Hematopoietic multipotent progenitor cell treated with erythropoietin and hydrocortisone succinate and interleukin-3 and kit ligand, for 8 days (in vitro differentiated cells): ENCODE measurements at places on chromosomes 5 and 9.

DNA sequence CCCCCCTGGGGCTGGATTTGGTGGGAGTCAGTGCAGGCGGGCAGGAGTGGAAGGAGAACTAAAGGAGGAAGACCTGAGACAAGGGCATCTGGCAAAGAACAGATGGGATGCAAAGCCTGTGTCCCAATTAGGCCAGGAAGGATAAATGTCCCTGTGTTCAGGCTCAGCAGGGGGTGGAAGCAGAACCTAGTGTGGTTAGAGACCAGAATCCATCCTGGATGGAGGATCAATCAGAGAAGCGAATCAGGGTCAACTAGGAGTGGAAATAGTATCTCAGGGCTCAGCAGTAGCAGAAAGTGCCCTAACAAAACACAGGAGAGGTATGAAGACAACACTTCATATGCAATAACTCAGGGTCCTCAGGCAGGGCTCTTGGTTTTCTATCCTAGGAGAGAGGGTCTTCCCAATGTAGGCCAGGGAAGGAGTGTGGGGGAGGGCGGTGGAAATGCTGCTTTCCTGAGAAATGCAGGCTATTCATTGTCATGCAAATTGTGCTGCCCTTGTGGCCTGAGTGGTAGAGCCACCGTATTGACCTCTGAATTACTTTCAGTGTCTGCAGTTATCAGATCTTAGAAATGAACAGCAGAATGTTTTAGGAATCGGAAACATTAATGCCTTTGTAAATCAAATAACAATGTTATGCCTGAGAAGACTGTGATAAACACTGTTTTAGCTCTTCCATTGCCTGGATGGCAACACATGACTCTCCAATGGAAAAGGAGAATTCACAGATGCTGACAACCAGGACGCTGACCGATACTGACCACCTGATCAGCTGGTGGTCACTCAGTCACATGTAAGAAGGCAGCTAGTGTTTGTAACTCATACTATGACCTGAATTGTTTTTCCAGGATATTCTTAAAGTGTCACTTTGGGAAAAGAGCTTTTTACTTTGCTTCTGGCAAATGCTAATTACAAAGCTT lies 323.6 kb downstream of the SEMA5A start:
- DNase-seq, result no peak

DNA sequence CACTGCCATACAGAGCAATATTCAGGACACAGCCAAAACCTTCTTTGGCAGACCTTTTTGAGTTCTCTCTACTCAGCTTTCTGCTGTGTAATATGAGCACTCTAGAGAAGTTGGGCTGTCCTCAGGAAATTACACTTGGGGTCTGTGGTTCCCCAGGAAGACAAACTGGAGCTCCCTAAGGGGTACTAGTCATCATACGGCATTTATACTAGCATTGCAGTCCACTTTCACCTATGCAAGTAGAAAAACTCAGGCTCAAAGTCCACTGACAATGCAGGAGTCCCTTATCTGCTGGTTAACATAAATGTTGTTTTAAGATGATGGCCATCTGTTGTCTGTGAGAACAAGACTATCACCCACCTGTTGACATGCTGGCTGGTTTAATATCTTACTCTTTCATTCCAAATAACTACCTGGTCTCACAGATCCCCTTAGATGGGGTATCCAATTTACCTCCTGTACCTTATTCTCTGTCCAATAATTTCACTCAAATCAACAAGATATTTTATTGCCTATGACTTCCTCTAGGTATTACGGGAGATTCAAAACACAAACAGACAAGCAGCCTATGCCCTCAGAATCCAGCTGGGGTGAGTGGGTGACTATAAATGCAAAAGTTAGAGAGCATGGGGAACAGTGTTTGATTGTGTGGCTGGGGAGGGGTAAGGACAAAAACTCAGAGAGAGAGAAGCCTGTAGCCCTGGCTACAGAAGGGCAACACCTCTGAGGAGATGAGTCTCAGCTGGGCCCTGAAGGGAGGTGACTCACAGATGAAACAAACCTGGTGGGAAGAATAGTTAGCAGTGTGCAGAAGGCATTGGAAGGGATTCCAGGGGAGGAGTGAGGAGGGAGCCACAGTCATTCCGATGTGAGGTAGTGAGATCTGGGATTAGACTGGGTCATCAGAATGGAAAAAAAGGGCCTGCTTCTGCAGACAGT lies 10.2 kb downstream of the DOCK8 start:
- DNase-seq, result no peak

GRCh38 chr9:110619831-110620230 lies 40.3 kb upstream of the SVEP1 start:
- DNase-seq, result no peak

GRCh38 chr5:19584131-19584530 lies 403.9 kb downstream of the CDH18 start:
- no peak for DNase-seq
